ENCODE measurements at places on chromosomes 12 and 14.

DNA sequence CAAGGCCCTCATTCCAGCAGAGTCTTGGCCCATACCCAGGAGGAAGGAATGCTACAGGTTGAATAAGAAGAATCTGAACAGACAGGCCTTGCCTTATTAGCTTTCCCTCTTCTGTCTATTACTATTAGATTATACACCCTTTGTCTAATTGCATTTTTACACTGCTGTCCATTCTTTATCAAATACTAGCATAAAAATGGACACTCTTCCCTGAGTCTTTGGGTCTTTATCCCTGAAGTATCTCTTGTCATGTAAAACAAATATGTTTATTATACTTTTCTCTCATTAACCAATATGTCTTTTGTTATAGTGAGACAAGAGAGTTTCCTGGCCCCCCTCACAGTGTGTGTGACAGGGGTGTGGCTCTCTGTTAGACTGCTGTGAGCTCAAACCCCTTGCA is 897.4 kb upstream of the SEL1L start:
- DNase-seq = no peak

GRCh38 chr12:20777420-20777819 is 33.1 kb upstream of the SLCO1B3 start:
- no peak for DNase-seq

- DNase-seq = no peak
Measured at GRCh38 chr12:19704966-19705365, 265.7 kb downstream of the AEBP2 start.

GRCh38 chr14:85093631-85094330 is 436.2 kb upstream of the FLRT2 start:
- no peak for DNase-seq

GRCh38 chr12:131825146-131825892 is 2.9 kb upstream of the MMP17 start:
- no peak for DNase-seq

- DNase-seq = no peak
Measured at GRCh38 chr14:60640859-60641741, 8.2 kb downstream of the SIX1 start.

DNA sequence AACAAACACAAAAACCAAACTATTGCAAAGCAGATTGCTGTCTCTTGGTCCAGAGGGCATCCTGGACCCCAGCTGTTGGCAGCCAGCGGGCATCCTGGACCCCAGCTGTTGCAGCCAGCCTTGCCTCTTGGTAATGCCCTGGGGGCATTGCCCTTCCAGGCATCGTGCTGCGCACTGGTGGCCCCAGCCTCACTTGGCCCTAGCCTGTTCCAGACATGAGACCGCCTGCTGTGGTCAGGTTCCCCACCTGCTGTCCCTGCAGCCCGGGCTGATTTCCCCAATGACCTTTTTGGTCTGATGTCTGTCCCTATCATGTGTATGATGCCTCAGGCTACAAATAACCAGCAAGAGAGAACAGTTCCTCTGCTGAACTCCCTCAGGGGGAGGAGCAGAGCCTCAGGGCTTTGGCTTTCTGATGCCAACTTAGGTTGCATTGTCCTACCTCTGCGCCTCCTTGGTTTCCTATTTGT is 20.8 kb downstream of the MLXIP start:
- DNase-seq = no peak

DNA sequence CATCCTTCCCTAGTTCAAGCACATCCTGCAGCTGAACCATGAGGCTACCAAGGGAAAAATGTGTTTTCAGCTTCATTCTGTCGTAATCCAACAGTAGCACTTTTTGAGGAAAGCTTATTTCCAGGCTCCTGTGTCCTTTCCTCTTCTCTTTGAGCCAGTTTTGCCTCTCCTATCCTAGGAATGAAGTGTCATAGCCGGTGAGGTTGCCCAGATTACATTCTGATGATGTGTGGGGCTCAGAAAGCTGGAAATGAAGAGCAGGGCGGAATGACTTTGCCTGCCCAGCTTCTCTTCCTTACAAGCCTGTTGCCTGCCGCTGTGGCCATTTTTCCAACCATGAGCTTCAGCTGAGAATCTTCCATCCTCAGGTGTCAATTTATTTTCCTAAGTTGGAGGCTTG is 381.8 kb downstream of the NUAK1 start:
- no peak for DNase-seq

GRCh38 chr14:91258876-91259275 is 14.4 kb upstream of the GPR68 start:
- DNase-seq = no peak

GRCh38 chr12:122265886-122266229 is 436 bp downstream of the VPS33A start:
- DNase-seq = no peak

- DNase-seq = no peak
Measured at GRCh38 chr14:73295198-73295796, 58.0 kb downstream of the PAPLN start.

DNA sequence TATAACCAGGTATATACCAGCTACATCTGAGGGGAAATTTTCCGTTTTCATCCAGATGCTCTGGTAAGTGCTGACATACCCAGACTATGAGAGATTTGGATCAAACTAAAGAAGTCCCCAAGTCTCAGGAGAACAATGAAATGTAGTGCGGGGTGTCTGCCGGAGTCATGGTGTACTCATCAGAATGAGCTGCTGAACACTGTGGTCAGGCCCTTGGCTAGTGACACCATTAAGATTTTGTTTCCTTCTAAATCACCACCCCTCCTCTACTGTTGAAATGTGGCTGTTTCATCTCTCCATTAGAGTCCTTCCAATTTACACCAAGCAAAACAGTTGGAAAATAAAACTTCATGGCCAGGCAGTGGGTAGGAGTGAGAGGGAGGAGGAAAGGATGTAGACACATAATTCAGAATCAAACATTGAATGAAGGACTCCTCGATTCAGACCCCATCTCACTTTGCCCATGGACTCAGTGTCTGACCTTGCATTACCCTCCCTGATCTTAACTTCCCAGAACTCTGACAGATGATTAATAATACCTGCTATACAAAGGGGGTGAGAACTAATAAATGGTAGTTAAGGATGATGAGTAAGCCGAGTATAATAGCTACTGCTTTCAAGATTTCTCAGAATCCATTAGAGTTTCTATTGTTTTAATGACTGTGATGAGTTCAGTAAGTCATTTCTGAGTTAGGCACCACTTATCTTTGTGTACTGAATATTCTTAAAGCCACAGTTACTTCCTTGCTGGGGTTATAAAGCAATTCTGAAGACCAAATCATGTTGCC is 127.4 kb downstream of the CRADD start:
- DNase-seq = no peak

- DNase-seq = no peak
Measured at GRCh38 chr12:129215556-129215955, 362.3 kb downstream of the GLT1D1 start.

DNA sequence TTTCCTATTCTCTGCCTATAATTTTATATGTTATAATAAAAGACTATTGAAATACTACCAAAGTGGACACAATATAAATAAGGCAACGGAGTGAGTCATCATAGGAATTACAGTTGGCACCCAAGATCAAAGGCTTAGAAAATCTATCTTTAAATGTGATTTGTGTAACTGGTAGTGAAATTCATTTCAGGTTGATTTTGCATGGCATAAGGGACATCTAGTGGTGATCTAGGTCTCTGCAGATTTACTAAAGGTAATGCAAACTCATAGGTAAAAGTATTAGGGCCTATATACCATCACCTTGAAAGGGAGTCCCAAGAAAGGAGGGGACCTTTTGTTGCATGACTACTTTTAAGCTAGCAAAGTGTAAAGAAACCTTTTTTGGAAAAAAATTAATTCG is 527.2 kb downstream of the NRXN3 start:
- DNase-seq = no peak

GRCh38 chr14:50001999-50002925 is 109.4 kb downstream of the ARF6 start:
- no peak for DNase-seq

DNA sequence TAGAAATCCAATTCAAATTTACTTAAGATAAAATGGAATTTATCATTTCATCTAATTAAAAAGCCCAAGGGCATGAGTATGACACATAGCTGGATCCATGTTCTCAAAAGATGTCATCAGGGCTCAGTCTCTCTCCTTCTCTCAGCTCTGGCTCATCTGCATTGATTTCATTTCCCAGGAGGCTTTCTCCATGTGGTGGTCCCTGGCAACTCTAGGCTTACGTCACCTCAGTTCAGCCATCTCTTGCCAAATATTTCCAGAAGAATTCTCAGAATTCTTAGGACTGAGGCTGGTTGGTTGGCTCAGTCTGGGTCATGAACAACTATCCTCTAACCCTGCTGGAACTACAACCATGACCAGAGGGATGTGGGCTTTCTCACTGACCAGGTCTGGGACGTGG is 65.3 kb downstream of the FOS start:
- DNase-seq = no peak

DNA sequence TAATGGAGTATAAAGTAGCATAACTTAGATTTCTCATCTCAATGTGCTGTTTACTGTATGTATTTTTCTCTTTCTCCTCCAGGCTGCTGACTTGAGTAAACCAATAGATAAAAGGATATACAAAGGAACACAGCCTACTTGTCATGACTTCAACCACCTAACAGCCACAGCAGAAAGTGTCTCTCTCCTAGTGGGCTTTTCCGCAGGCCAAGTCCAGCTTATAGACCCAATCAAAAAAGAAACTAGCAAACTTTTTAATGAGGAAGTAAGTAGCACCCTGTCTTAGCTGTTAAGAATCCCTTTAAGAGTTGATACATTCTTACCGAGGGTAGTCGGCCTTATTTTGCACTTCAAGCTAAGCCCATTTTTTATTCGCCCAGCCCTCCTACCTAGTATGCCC is 55.2 kb downstream of the WDR20 start:
- no peak for DNase-seq

DNA sequence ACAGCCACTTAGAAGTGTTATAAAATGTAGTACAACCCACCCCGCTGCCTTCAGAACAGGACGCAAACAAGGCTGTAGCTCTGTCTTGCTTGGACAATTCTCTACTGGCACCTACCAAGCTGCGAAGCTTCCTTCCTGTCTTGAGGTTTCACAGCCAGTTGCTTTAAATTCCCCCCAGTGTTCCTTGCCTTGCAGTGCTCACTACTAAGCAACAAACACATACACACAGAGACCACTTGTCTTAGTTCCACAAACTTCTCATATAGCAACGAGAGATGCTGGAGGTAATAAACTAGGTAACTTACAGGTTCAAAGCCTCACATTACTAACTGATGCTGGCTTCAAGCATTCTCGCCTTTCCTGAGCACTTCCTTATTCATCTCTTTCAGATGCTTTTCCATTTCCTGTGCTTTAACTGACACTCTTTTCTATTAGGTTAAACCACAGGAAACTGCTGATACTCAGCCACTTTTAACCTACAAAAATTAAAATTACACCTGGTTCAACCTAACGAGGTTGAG is 91.5 kb upstream of the PTGDR start:
- no peak for DNase-seq

DNA sequence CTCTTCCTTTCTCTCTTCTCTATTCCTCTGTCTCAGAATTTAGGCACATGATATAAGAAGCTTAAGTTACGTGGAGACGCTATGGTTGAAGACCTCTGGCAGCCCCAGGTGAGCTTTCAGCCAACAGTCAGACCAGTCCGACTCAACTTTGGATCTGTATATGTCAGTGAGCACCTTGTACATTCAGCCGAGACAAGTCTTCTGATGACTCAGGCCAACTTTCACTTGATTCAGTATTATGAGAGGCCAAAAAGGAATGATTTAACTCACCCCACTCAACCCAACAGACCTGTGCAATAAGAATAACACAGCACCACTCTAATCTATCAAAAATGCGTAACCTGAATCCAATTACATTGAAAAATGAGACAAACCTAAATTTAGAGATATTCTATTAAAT is 47.5 kb upstream of the FOXG1 start:
- no peak for DNase-seq

DNA sequence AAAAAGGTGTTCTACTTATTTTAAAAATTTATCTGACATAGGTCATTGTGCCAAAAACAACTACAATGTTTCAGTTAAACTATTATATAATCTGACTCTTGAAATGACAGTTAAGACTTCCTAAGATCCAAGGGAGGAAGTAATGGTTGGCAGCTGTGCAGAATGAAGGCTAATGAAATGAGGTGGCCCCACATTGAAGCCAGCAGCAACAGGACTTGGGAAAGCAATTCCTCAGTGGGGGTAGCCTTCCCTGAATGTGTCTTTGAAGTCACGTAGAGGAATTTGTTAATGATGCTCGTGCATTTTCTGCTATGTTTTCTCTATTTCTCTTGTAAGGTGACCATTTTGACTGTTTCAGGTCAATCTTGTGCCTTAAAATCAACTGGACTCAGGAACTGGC is 162.4 kb upstream of the DAAM1 start:
- DNase-seq = no peak

Measured in WERI-Rb-1 (cell line).